ENCODE measurements at places on chromosomes 4 and X.

DNA sequence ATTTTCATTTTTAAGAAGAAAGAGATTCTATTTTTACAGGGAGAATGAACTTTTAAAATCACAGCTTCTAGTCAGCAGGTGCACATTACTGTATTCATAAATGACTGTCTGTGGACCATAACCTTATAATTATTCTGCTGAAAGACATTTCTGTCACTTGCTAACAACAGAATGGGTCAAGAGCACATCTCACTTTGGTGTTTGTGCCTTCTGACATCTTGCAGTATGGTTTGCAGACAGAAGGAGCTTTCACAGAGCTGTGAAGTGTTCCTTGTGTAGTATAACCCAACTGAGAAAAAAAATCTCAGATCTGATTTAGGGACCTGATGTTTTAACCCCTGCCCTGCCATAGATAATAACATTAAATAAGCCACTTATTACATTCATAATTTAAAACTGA lies 131.4 kb upstream of the CTSO start:
- no peak for DNase-seq

GRCh38 chrX:101785142-101785541 lies 125.5 kb upstream of the ARMCX2 start:
- no peak for DNase-seq

DNA sequence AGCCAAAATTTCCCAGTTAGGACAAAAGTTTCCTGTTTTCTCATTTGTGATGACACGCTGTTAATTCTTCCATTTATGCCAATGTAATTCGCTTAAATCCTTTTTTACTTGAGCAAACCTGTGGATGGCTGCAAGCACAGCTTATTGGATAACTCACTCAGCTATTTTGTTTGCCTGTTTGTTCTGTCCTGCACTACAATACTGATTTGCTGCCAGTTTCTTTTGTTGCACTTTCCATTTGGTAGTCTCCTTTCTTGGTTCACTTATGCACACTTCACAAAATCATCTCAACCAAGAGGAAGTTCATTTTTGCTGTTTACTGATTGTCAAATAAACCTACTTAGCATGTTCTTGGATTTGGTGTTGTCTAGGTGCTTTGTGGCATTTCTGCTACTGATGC lies 40.3 kb downstream of the MFAP3L start:
- DNase-seq = no peak

DNA sequence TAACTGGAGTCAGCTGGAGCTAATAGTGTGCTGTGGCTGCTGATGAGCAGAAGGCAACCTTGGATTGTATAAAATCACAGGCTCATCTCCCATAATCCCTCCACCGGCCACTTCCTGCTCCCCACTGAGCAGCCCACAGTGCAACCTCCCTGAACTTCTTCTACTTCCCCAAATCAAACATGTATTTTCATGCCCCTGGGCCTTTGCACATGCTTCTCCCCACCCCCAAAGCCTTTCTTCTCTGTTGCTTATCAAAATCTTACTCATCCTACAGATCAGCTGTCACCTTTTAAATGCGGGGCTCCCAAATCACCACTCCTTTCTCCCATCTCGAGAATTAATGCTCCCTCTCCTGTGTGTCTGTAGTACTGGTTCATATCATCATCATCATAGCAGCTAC lies 35.8 kb downstream of the RHOH start:
- DNase-seq = no peak

DNA sequence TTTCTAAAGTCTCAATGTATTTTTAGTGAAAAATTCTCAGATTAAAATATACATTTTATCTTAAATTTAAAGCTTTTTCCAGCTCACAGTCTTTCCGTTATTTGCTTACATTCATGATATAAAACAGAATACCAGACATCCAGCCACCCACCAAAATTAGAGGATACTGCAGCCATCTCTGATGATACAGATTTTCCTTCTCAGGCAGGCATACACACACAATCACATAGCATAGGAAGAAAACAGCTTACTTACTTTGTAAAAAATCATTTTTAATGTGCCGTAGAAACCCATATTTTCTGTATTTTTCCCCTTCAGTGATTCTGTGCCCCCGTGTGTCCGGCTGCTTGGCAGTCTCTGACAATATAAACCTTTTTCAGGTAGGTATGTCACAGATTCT lies 183.7 kb downstream of the FBXW7 start:
- DNase-seq = no peak

Measured in NCI-H2029 treated with DMSO at 0.1 percent for 48 hours (cell line).